ENCODE measurements at places on chromosomes 4 and X.

DNA sequence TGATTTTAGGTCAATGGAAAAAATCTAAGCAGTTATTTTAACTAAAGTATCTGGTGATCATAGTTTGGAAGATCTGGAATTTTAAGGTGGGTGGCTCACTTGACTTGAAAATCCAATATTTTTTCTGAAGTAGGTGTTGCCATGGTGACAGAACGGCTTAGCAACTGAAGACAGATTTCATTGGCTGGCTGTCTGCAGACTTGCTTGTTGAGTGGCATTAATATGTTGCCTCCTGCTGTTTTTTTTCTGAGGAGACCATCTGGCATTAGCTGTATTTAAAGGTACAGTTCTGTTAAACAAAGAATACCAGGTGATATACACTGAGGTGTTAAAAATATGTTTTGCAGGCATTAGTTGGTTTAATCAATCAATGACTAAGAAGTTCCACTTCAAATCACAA lies 19.8 kb downstream of the CPE start:
- no peak for DNase-seq

- DNase-seq: no peak
These were observed 27.4 kb downstream of the CCKAR start for GRCh38 chr4:26462874-26463273.

DNA sequence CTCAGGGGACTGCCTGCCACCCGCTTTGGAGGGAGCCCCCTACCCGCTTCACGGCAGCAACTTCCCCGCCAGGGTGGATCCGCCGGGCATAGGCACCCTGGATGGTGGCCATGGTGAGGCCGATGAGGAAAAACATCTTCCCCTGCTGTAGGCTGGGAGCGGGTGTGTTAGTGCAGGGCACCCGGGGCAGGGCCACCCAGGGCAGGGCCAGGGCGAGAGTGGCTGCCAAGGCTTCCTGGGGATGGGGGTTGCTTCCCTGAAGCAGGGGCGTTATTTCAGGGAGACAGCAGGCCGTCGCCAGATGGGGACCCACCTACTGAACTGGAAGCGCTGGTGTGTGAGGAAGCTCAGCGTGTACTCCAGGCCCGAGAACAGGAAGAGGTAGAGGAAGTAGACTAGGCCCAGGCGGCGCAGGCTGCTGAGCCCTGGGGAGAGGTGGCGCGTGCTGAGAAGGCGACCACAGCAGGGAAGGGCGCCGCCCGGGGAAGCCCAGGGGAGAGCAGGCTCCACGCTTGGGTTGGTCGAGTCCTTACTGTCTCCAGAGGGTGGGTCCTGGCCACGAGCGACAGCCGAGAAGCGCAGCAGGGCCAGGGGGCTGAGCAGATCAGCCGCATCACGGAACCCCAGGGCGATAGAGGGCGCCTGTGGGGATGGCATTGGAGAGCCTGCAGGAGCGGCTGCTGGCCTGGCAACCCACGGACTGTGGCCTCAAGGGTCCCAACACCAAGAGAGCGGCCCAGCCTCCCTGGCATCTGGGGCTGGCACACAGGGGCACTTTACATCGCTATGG lies 31.5 kb downstream of the NOP14 start:
- peak; percentile 67 for DNase-seq

DNA sequence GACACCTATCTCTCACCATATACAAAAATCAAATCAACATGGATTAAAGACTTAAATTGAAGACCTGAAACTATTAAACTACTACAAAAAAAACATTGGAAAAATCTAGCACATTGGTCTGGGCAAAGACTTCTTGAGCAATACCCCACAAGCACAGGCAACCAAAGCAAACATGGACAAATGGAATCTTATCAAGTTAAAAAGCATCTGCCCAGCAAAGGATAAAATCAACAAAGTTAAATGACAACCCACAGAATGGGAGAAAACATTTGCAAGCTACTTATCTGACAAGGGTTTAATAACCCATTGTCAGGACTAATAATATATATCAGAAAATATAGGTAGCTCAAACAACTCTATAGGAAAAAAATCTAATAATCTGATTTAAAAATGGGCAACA lies 415.6 kb downstream of the KLHL13 start:
- DNase-seq: no peak

GRCh38 chr4:161721947-161722346 lies 441.9 kb downstream of the FSTL5 start:
- DNase-seq: no peak

Data from activated CD4-positive, alpha-beta T cell treated with anti-CD3 and anti-CD28 coated beads, Interleukin-2, amount 50 U/mL, for 48 hours (primary cell).